Stimulated activated CD4-positive, alpha-beta T cell treated with anti-CD3 and anti-CD28 coated beads, Interleukin-1b, Interleukin-23, amount 100 ng/mL, for 1 hour (primary cell): ENCODE measurements at places on chromosomes 13 and 19.
A peak's percentile ranks its signal among the peaks of the same experiment; 100 is the strongest.

DNA sequence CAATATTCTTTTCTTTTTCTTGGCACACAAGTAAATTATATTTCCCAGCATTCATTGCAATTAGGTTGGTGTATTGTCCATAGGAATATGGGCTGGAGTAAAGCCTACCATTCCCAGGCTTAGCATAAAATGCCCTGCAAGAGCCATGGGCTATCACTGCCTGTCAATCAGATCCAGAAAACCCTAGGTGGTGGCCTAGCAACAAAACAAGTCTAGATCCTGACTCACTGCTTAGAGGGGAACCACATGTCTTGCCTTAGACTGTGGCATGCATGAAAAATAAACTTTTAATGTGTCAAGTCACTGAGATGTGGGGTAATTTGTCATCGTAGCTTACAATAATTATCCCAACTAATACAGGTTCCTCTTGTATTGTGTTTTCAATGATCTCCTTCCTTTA is 16.2 kb downstream of the SOX21 start:
- no peak for DNase-seq

GRCh38 chr19:51971624-51972023 is 15.0 kb downstream of the ZNF350 start:
- no peak for DNase-seq

- DNase-seq: no peak
Measured at GRCh38 chr13:44306371-44307192, 67.0 kb upstream of the SERP2 start.

DNA sequence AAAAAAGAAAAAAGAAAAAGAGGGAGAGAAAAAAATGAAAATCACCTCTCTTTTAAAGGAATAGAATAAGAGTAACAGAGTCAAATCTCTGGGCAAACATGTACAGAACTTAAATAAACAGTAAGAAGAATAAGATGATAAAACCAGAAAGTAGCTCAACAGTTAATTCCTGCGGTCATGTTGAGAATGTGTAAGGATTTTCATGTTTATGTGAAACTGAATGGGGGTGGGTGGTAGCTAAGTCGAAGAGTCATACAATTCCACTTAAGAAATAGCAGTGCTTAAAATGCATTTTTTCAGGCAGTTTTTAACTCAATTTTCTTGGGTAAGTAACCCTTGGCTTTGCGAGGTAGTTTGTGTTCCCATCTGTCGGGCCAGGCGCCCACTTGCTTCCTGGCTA is 60.9 kb downstream of the PEX11G start:
- no peak for DNase-seq

GRCh38 chr19:46429999-46430398 is 1.3 kb upstream of the PNMA8C start:
- DNase-seq: no peak

GRCh38 chr19:4593409-4593851 is 33.9 kb upstream of the SEMA6B start:
- DNase-seq: no peak

- no peak for DNase-seq
Measured at GRCh38 chr19:1041835-1042685, 2.2 kb downstream of the ABCA7 start.

DNA sequence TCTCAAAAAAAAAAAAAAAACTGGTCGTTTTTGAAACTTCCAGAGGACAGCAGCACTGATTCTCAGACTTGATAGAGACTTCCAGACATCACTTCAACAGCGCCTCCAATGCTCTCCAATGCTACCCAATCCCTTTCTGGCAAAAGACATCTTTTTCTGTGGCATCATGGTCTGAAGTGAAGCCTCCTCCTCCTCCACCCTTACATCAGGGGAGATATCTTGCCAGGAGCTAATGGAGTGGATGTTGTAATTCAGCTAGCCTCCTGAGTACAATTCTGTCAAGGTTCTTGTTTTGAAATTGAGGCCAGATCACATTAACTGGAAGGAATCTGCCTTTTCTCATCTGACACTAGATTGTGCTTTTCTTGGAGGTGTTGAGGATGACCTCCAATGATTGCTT is 24.2 kb downstream of the FXYD5 start:
- DNase-seq: no peak

DNA sequence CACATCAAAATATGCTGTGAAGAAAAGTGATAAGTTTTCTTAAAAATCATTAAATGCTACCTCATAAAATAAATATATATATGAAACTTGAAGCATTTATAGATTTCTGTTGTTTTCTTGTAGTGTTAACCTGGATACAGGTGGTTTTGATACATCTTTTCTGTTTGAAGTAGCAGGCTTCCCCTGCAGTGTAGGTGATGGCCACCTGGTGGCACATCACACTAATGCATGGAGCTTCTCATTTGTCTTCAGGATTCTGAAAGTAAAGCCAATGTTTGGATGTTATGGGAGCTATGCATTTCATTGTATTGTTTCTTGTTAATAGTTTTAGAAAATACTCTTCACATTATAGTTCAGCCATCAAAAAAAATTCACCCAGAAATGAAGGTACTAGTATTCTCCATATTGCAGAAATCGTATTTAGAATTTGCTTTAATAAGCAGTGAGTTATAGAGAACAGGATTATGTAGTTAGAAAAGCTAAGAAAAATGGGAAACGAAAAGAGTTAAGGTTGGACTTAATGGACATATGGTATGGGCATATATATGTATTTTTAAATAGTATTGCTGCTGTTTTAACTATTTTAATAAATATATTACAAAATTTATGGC is 18.7 kb downstream of the GPR180 start:
- DNase-seq: no peak

DNA sequence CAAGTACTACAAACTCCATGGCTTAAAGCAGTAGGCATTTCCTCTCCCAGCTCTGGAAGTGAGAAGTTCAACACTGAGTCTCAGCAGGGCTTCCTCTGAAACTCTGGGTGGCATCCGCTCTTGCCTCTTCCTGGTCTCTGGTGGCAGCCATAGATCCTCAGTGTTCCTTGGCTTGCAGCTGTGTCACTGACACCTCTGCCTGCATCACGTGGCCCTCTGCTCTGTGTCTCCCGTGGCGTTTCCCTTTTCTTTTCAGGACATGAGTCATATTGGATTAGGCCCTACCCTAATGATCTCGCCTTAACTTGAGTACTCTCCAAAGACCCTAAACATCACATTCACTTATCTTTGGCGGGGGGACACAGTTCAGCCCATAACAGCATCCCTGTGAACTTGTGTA is 466.7 kb downstream of the MYO16 start:
- no peak for DNase-seq

GRCh38 chr19:23439623-23440022 is 44.4 kb upstream of the ZNF91 start:
- no peak for DNase-seq

- DNase-seq: no peak
Measured at GRCh38 chr13:98190889-98191444, 13.9 kb upstream of the RNF113B start.

GRCh38 chr19:8552810-8553209 is 24.4 kb downstream of the MYO1F start:
- DNase-seq: no peak

GRCh38 chr19:7925171-7925851 is 624 bp downstream of the CTXN1 start:
- DNase-seq: peak; percentile 59

DNA sequence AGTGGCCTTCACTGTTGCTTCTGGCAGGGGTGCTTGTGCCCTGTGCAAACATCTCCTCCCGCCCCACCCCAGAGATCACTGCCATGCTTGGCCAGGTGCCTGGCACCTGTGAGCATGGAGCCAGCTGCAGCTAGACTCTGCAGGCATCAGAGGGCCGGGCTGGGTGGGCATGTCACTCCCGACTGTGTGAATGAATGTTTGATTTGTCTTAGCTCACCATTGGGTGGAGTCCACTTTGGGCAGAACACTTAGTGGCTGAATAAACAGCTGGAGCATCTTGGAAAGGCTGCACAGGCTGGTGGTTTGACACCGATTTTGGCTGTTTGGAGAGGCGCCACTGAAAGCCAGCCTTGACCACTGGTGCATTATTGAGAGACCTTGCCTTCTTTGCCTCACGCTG is 267.3 kb downstream of the DLEU7 start:
- no peak for DNase-seq

GRCh38 chr19:45103156-45103507 is 10.2 kb downstream of the PPP1R37 start:
- DNase-seq: no peak

GRCh38 chr19:46624958-46625661 is at the start of gene PTGIR:
TSS of gene PTGIR (minus strand) at chr19:46625089. CDS start at chr19:46624225, 864 bp downstream.
- no peak for DNase-seq

- DNase-seq: no peak
Measured at GRCh38 chr19:38869160-38869835, 8.8 kb downstream of the RINL start.
